ENCODE measurements at places on chromosomes 1 and 21. TPM values are rescaled to one million over a fixed set of nuclear protein-coding genes. Genes with fewer than 3 reads are reported as not detected.

Gene AKT3
- 18.7 TPM for total RNA-seq

DNA sequence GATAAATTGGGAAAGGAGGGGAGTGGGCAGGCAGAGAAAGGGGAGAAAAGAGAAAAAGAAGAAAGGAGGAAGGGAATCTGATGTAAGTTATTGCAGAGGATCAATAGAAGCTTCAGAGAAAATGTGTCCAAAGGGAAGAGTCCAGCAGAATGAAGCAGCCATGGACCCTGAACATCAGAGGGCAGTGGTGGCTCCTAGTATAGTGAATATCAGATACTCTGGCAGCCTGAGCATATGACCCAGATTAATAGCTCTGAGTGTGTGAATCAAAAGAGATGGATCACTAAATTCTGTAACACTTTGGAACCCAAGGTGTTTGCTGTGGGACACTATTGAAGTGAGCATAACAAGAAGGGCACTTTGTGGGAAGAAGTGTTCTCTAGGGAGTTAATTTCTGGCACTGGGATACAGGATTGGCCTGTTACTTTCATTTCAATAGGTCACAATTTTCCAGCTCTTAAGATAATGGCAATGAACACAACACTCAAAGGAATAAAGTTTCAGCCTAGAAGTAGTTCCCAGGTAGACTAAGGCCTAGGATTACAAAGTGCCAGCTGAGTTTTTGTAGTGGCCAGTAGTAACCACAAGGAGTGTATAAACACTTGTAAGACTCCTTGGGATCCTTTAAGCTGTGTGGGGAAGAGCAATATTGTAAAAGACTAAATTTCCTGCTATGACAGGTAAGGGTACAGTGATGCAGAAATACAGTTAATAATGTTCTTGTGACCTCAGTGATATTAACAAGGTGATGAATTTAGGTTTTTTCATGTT is 164.5 kb upstream of the BEND5 start:
- no peak overlapping the region for H3K27ac ChIP-seq
- H3K27me3 ChIP-seq, result no peaks in the 10 kb centered on the region

Gene SMAP2
- total RNA-seq, result 51.0 TPM

DNA sequence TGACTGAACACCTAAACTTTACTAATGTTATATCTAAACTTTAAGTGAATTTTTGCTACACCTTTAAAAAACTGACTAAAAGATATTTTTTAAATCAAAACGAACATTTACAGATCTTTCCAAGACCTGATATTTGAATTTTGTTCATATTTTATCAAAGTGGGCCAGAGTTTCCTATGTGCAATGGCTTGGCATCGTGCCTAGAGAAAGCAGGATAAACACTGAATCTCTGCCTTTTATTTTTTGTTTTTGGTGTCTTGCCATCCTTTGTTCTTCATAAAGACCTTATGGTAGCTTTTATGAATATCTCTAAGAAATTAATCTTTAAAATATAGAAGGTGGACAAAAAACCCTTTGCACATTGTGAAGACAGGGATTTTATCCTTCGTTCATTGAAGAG is 25.8 kb upstream of the VPS26C start:
- no peak for DNase-seq
- no peak overlapping the region for H3K27ac ChIP-seq
- H3K36me3 ChIP-seq, result no peaks in the 10 kb centered on the region
- no peak overlapping the region for H3K4me3 ChIP-seq
- no peaks in the 10 kb centered on the region for H3K27me3 ChIP-seq

DNA sequence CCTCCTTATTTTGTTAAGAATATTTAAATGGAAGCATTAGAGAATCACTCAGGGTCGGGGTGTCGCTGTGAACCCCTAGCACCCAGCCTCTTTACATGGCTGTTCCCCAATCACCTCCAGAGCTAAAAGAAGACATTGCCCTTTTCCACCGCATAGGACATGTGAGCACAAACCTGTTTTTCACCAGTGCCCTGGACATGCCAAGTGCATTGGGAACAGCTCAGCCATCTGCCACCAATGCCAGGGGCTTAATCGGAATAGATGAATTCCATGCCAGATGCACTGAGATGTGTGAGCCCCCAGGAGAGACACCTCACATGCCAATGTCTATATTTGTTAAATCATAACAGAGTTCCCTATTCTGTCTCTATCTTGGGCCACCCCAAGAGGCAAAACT is 33.3 kb downstream of the EIF2D start:
- no peak overlapping the region for H3K4me3 ChIP-seq
- no peaks in the 10 kb centered on the region for H3K36me3 ChIP-seq
- DNase-seq, result no peak
- no peaks in the 10 kb centered on the region for H3K27me3 ChIP-seq
- peaks cover 28% of the 10 kb centered on the region for H3K4me1 ChIP-seq
- H3K27ac ChIP-seq, result no peak overlapping the region

GRCh38 chr1:179848233-179848632 is 29.4 kb downstream of the TOR1AIP2 start:
- no peaks in the 10 kb centered on the region for H3K27me3 ChIP-seq
- H3K27ac ChIP-seq, result no peak overlapping the region
- DNase-seq, result no peak
- peaks cover 4% of the 10 kb centered on the region for H3K36me3 ChIP-seq
- no peaks in the 10 kb centered on the region for H3K4me1 ChIP-seq

Gene PLA2G2C
- not detected for total RNA-seq

Gene UTS2
- total RNA-seq, result not detected

Gene C1orf115
- 5.9 TPM for total RNA-seq

DNA sequence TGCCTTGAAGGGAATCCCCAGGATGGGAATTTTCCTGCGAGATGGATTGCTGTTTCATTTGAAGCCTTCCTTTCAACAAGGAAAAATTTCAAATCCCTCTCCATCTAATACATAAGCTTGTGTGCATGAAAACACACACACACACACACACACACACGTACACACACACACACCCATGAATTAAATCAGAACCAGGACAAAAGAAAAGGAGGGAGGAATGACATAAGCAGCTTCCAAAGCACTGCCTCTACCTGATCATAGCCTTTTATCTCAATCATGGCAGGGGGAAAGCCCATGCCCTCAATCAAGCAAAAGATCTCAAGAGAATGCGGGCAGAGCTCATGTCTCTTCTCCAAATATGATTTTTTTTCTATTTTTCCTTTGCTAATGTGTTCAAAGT is 139.7 kb downstream of the SLC44A5 start:
- no peak overlapping the region for H3K27ac ChIP-seq
- H3K4me3 ChIP-seq, result no peak overlapping the region
- H3K27me3 ChIP-seq, result 0 out of 2 replicates have a peak, but pooled peaks cover 7% of the 10 kb centered on the region
- H3K36me3 ChIP-seq, result no peaks in the 10 kb centered on the region

Gene AUNIP
- total RNA-seq, result 22.2 TPM
